Motor neuron (in vitro differentiated cells): ENCODE measurements at places on chromosomes 6 and 20. TPM values are rescaled to one million over a fixed set of nuclear protein-coding genes. Genes with fewer than 3 reads are reported as not detected.
A peak's percentile ranks its signal among the peaks of the same experiment; 100 is the strongest.

DNA sequence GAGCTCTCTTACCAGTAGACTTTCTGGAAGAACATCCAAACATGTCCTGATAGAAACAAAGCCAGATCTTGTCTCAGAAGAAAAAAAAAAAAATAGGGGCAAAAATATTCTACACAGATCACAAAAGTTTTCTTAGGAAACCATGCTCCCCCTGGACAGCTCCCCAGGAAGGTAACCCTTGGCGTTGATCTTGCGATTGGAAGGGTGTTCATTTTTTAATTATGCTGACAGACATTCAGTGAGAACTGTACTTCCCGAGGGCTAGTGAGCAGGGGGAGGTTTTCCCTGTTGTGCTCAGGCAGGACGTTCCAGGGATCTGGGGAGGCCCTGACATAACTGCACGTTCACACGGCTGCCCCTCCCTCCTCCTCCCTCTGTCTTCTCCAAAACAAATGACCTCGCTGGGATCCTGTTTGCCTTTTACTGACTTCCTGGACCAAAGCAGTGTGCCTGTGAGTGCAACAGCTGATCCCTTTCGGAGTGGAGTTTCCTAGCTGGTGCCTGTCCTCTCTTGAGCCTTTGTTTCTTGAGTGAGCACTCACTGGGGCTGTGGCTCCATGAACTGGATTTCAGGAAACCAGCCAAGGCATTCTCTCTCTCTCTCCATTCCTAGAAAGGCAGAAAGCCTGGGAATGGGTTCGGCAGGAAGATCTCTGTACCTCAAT is 46.7 kb downstream of the MARCKS start:
- ATAC-seq, result no peak

The LAMA4 gene
- 6.9 and 8.9 TPM in 2 replicates for total RNA-seq

The DEFB132 gene
- total RNA-seq, result 0.15 TPM in 1 of 2 replicates, not detected in the other

DNA sequence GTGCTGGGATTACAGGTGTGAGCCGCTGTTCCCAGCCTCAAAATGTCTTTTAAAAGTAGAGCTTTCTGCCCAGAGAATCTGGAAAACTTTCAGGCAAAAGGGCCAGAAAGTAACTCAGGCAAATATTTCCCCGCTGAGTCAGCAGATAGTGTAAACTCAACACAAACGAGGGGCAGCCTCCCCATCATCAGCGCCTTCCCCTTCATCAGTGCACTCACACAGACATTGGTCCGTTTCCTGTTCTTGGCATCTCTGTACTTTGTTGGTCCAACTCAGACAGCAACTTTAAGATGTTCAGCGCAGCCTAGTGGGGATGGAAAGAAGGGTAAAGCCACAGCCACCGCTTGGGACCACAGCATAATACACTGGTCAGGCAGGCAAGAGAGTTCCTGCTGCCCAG is 69.5 kb downstream of the CSE1L start:
- ATAC-seq, result no peak

The EPHA7 gene
- total RNA-seq, result 70.4 and 71.0 TPM in 2 replicates

The COL19A1 gene
- 0.67 and 1.00 TPM in 2 replicates for total RNA-seq

GRCh38 chr20:20691477-20692235 is 20.8 kb downstream of the RALGAPA2 start:
- ATAC-seq, result no peak

The SRSF3 gene
- 342 and 374 TPM in 2 replicates for total RNA-seq

DNA sequence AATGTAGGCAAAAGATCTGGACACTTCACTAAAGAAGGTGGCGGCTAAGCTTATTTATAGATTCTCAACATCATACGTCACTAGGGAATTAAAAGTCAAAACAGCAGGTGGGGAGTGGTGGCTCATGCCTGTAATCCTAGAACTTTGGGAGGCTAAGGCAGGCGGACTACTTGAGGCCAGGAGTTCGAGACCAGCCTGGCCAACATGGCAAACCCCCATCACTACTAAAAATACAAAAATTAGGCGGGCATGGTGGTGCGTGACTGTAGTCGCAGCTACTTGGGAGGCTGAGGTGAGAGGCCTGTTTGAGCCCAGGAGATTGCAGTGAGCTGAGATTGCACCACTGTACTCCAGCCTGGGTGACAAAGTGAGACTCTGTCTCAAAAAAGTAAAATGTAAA is 74.6 kb downstream of the GPX5 start:
- no peak for ATAC-seq

The CD40 gene
- 0.38 and 0.87 TPM in 2 replicates for total RNA-seq

- ATAC-seq, result peak; percentile 77
Measured at GRCh38 chr6:84428300-84428907, 201.0 kb upstream of the CEP162 start.

The FAM83B gene
- total RNA-seq, result 0.19 TPM in 1 of 2 replicates, not detected in the other

GRCh38 chr6:129539032-129539431 is 170.9 kb downstream of the ARHGAP18 start:
- ATAC-seq, result no peak

The C20orf141 gene
- total RNA-seq, result not detected in 2 replicates

The ESR1 gene
- total RNA-seq, result 1.4 and 1.7 TPM in 2 replicates

DNA sequence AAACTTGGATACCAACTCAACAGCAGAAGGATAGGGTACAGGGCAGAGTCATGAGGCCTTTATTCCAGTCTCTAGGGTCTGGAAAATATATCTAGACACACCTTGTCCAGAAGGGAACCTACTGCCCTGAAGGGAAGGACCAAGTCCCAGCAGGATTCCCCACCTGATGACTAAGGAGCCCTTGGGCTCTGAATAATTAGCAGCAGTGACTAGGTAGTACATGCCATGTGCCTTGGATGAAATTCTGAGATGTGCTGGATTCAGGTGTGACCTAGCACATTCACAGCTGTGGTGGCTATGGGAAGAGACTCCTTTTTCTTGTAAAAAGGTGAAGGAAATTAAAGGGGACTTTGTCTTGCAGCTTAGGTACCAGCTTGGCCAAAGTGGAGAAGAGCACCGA is 364.3 kb upstream of the PTCHD4 start:
- no peak for ATAC-seq

The NKX2-2 gene
- 0.53 and 0.57 TPM in 2 replicates for total RNA-seq

DNA sequence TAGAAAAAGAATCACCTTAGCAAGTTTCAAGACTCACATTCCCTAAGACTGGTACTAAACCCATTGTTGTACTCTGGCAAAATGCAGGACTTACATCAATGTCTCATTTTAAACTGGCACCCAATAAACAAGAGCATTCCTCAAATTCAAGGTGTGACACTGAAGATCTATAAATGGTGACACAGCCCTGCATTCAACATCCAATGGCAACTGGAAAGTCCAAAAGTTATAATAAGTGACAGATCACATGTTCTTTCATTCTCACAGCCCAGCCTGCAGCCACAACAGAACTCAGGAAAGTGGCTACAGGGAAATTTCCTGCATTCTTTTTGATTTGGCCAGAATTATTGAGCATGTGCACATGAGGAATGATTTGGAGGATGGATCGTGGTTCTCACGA is 57.5 kb downstream of the MBOAT1 start:
- ATAC-seq, result no peak

DNA sequence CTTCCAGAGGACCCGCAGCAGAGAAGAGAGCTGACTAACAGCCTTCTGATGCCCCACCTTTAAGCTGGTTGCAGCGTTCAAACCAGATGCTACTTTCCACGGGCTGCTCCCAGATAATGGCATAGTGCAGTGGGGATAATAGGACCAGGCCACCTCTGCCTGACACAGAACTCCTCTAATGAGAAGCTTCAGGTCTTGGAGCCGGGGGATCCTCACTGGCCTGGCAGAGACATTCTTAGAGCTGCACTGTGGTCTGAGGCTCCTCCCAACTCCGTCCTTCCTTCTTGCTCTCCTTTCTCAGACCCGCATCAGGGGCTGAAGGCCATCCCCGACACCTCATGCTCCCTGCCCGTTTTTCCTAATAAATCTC is 206.6 kb upstream of the MARCKS start:
- no peak for ATAC-seq

- no peak for ATAC-seq
Measured at GRCh38 chr20:53800883-53801604, 207.4 kb upstream of the ZNF217 start.

The TAAR6 gene
- total RNA-seq, result 0.34 and 0.47 TPM in 2 replicates

DNA sequence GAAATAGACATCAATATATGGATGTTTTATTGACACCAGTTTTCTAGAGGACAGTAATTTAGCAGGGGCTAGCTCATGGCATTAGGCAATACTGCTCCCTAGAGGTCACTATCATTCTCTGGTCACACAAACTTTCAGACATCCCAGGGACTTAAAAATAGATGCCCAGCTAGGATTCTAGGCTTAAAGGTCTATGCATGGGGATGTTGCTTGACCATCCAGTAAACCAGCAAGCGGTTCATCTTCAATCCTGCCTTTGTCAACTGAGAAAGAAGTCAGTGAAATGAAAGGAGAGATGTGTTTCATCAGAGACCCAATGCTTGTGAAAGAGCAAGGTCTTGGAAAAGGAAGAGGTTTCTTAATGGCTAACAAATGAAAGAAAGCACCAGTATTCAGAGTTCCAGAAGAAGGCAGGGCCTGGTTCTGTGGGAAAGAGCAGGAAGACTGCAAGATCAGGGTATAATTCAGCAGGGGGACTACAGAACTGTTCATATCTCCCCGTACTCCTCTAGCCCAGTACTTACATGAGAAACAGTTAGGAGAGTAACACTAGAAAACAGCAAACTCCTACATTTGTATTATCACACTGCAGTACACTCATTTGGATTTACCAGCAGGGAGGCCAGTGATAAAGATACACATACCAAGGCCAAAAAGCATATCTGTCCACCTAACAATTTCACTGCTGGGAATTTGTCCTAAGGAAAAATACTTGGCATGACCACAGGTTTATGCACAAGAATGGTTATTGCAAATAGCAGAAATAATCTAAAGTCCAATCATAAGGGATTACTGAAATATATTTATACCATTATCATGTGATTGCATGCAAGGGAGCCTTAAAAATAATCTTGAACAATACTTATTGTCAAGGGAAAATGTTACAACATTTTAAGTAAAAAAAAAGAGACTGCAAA is 151.4 kb upstream of the LAMA2 start:
- ATAC-seq, result peak; percentile 39

The GPR31 gene
- 0.32 TPM in 1 of 2 replicates, not detected in the other for total RNA-seq

- ATAC-seq, result no peak
Measured at GRCh38 chr6:155186052-155186658, 77.7 kb upstream of the CLDN20 start.

DNA sequence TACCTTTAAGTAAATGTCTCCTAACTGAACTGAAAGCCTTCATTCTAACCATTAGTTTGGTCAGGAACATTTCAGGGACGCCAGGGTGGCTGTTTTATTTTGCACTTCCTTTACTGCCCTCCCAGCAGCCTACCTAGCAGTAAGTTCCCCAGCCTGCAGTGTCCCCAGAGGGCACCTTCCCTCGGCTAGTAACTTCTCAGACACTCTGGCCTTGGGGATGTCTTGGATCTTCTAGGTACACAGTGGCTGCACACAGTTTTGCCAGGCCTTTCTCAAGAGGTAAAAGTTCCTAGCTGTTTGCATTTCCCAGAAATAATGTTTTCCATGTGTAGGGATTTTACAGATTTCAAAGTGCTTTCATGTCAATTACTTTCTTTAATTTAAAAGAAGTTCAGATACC is 378 bp upstream of the LAMA2 start:
- ATAC-seq, result no peak

The POLR1C gene
- total RNA-seq, result 56.9 and 59.4 TPM in 2 replicates

DNA sequence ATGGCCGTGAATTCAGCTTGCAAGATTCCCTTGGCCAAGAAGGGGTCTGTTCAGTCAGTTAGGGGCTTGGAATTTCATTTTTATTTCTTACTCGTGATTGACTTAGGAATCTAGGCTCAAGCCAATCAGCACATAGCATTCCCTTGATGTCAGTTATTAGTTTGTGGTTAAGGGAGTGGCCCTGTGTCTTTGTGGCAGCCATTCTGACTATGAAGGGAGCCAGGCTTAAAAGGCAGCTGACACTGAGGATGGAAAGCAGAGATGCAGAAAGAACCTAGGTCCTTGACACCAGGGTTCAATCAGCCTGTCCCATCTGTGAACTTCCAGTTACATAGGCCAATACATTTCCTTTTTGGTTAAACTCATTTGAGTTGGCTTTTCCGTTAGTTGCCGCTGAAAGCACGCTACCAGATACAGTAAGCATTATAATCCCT is 48.1 kb downstream of the MCUR1 start:
- peak; percentile 66 for ATAC-seq

DNA sequence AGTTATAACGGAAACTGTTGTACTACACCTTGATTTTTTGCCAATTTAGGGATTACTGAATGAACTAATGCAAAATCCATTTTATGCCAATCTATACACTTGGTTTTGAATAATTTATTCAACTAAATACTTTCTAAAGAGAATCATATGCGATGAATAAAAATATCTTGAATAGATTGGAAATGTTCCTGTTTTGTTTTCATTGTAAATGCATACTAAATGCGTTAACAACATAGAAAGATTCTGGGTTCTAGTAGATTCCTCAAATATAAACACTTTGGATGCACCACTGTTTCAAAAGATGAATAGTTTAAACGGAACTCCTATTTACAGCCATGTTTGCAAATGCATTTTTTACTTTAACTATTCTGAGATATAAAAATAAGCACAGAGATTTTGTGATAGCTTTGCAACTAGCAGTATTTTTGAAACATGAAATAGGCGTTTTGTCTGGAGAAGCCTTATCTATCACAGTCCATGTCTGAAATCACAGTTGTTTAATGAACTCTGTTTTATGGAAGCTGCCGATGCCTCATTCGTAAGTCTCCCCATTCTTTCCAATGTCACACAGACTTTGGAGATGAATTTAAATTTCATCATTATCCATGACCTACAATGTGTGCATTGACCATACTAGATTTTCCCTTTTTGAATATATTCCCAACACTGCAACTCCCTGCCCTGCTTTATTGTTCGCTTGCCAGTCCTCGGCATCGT is 277.7 kb upstream of the QKI start:
- no peak for ATAC-seq

- no peak for ATAC-seq
Measured at GRCh38 chr6:34273242-34273805, 24.5 kb upstream of the SMIM29 start.

The PIGT gene
- 78.3 and 85.3 TPM in 2 replicates for total RNA-seq

The MATN4 gene
- 0.08 TPM in 1 of 2 replicates, not detected in the other for total RNA-seq

The RAD21L1 gene
- not detected in 2 replicates for total RNA-seq

The IMPG1 gene
- total RNA-seq, result 0.43 and 0.75 TPM in 2 replicates

The SLC22A2 gene
- 0.66 and 1.1 TPM in 2 replicates for total RNA-seq

The TAF4 gene
- 5.0 and 6.1 TPM in 2 replicates for total RNA-seq

The HLA-DQA2 gene
- total RNA-seq, result not detected in 2 replicates

DNA sequence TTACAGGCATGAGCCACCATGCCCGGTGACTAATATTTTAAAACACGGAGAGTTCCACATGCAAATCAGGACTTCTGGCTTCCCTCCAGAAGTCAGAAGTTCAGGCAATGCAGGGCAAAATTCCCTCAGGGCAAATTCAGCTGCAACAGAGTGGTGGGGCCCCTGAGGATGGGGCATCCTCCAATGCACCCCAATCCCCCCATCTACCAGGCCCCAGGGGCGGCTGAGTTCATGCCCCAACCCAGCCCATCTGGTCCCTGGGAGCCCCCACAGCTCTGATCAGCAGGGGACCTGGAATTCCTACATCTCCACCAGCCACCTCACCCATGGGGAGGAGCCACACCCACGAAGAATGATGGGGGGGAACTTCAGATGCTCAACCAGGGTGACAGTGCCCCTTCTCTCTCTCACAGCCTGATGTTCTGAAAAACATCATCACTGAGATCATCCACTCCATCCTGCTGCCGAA is 22.6 kb downstream of the BPIFB1 start:
- ATAC-seq, result peak; percentile 70
